A673 (cell line): ENCODE measurements at places on chromosomes 1 and 21. TPM values are rescaled to one million over a fixed set of nuclear protein-coding genes. Genes with fewer than 3 reads are reported as not detected.
A peak's percentile ranks its signal among the peaks of the same experiment; 100 is the strongest.

- no peak overlapping the region for H3K4me3 ChIP-seq
- no peaks in the 10 kb centered on the region for H3K27me3 ChIP-seq
- no peaks in the 10 kb centered on the region for H3K4me1 ChIP-seq
- no peak for DNase-seq
- H3K36me3 ChIP-seq = no peaks in the 10 kb centered on the region
- H3K27ac ChIP-seq = no peak overlapping the region
Observed at GRCh38 chr1:93569489-93569888, 112.1 kb downstream of the BCAR3 start.

GRCh38 chr1:50570066-50570468 lies 146.8 kb upstream of the DMRTA2 start:
- no peak overlapping the region for H3K27ac ChIP-seq
- peaks cover 5% of the 10 kb centered on the region for H3K36me3 ChIP-seq
- H3K27me3 ChIP-seq = no peaks in the 10 kb centered on the region
- DNase-seq = no peak
- no peak overlapping the region for H3K4me3 ChIP-seq
- peaks cover 20% of the 10 kb centered on the region for H3K4me1 ChIP-seq

GRCh38 chr1:4965346-4966075 lies 311.1 kb downstream of the AJAP1 start:
- H3K4me3 ChIP-seq = no peak overlapping the region
- DNase-seq = no peak
- no peaks in the 10 kb centered on the region for H3K36me3 ChIP-seq
- H3K27ac ChIP-seq = no peak overlapping the region

DNA sequence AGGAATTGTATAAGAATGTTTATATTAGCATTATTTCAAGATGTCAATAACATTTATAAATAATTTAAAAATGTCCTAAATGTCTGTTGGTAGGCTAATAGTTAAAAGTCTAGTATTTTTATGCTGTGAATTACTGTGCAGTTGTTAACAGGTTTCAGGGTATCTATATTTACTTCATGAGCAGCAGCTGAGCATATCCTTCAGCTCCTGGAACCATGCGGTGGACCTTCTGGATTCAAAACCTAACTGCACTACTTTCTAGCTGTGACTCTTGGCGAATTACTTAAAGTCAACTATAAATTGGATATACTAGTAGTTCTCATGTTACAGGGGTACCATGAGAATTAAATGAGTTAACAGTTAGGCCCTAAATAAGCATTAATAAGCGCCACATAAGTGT lies 3.7 kb downstream of the CEP350 start:
- H3K27ac ChIP-seq = no peak overlapping the region
- no peak for DNase-seq
- H3K27me3 ChIP-seq = no peaks in the 10 kb centered on the region
- peaks cover 25% of the 10 kb centered on the region for H3K4me1 ChIP-seq

GRCh38 chr1:172398970-172399755 lies 21.3 kb upstream of the C1orf105 start:
- H3K36me3 ChIP-seq = no peaks in the 10 kb centered on the region
- H3K27me3 ChIP-seq = no peaks in the 10 kb centered on the region
- H3K4me3 ChIP-seq = no peak overlapping the region
- peaks cover 21% of the 10 kb centered on the region for H3K4me1 ChIP-seq
- DNase-seq = peak; percentile 88
- H3K27ac ChIP-seq = peak overlapping the region; percentile 39

- no peak overlapping the region for H3K27ac ChIP-seq
- no peak for DNase-seq
- H3K4me1 ChIP-seq = no peaks in the 10 kb centered on the region
- H3K36me3 ChIP-seq = no peaks in the 10 kb centered on the region
- no peak overlapping the region for H3K4me3 ChIP-seq
Observed at GRCh38 chr1:175200678-175201521, 8.3 kb upstream of the KIAA0040 start.

DNA sequence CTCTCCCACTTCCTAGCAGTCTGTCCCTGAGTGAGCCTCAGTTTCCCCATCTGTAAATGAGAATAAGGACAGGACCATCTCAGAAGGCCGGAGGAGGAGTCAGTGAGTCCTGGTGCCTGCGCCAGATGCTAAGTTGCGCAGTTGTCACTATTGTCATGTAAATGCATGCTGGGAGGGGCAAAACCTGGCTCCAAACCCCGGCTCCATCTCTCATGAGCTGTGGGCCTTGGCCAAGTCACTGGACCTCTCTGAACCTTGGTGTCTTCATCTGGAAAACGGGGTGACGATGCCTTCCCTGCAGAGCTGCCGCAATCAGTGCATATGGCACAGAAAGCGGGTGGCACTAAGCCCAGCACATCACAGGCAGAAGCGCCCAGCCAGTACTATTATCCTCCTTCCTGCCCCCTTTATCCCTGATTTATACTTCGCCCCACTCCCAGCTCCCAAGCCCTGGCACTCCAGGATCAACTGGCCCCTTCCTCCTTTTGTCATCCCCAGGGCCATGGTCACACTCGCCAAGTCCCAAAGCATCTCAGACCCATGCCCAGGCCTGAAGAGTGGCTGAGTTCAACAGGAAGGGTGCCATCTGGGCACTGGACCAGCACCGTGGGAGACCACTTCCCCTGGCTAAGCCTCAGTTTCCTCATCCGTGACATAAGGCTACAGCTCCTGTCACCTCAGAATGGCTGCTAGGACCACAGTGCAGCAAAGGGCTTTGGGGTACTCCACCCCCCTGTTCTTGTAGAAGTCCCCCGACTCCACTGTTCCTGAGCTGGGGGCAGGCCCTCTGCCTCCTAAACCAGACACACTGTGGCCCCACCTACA lies 4.3 kb upstream of the PLEKHG5 start:
- no peaks in the 10 kb centered on the region for H3K36me3 ChIP-seq
- no peak for DNase-seq
- H3K4me1 ChIP-seq = peaks cover 6% of the 10 kb centered on the region

GRCh38 chr21:37483776-37484175 lies 117.2 kb downstream of the DYRK1A start:
- H3K4me3 ChIP-seq = no peak overlapping the region
- peaks cover 16% of the 10 kb centered on the region for H3K36me3 ChIP-seq
- H3K27ac ChIP-seq = no peak overlapping the region
- no peak for DNase-seq
- peaks cover 8% of the 10 kb centered on the region for H3K4me1 ChIP-seq

Gene SPRR1B
- not detected in 2 replicates for total RNA-seq

Gene SMPDL3B
- total RNA-seq = 0.61 and 0.62 TPM in 2 replicates

Gene CRNN
- total RNA-seq = not detected in 2 replicates

Gene PLPPR4
- total RNA-seq = not detected in 2 replicates

Gene EXTL1
- 0.07 TPM in 1 of 2 replicates, not detected in the other for total RNA-seq

Gene CD2
- not detected in 2 replicates for total RNA-seq

Gene MYBPH
- total RNA-seq = not detected in 2 replicates
